OCI-LY7 (cell line): ENCODE measurements at places on chromosomes 11 and 22.

DNA sequence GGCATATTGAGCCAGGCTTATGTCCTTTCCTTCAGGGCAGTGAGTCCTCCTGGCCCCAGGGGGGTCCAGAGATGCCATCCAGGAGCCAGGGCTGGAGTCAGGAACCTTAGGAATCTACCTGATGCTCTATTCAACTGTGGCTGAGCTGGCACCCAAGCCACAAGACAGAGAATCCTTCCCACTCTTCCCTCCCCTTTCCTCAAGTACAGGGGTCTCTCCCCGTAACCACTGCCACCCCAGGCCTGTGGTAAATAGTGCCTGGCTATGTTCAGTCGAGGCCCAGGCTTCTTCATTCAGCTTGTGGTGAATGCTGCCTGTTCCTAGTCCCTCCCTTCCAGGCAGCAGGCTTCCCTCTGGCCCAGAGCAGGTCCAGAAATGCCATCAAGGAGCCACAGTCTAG lies 45.5 kb upstream of the THY1 start:
- no peak for DNase-seq

DNA sequence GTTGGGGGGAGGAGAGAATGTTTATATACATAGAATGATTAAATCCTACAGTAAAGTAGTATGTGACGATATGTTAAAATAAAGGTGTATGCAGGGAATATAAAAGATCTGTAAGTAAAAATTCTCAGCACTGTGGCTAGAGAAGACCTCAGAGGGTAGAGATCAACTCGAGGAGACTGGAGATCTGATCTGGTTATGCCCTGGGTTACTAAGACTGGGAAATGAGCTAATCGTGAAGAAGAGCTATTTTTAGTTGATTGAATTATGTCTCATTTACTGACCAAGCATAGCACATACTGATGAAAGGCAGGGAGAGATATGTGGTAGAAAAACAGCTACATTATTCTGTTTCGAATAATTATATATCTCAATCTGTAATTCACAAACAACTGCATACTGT lies 42.8 kb upstream of the ALKBH3 start:
- DNase-seq = no peak

DNA sequence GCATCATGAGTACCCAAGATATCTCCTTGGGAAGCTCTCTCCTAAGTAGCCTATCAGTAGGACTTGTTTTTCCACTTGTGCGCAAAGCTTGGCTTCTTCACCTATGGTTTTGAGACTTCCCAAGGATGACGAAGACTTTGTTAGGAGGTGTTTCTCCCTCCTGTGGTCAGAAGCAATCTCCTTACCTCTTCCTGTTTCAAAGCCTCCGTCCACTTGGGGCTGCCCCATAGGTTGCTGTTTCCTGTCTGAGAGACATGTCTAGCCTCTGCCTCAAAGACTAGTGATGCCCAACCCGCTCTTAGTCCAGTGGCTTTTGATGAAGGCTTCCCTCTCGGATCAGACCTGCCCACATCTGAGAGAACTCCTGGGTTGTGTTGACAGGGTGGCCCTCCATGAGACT lies 92.9 kb downstream of the TRAF6 start:
- DNase-seq = no peak

DNA sequence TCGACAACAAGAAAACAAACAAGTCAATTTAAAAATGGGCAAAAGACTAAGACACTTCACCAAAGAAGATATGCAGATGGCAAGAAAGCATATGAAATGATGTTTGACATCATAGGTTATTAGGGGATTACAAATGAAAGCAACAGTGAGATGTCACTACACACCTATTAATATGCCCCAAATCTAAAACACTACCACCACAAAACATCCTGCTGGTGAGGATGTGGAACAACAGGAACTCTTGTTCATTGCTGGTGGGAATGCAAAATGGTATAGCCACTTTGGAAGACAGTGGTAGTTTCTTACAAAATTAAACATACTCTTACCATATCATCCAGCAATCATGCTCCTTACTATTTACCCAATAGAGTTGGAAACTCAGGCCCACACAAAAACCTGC lies 29.0 kb downstream of the PRRG4 start:
- no peak for DNase-seq

- no peak for DNase-seq
Measured at GRCh38 chr22:40218723-40219294, 41.1 kb downstream of the TNRC6B start.

DNA sequence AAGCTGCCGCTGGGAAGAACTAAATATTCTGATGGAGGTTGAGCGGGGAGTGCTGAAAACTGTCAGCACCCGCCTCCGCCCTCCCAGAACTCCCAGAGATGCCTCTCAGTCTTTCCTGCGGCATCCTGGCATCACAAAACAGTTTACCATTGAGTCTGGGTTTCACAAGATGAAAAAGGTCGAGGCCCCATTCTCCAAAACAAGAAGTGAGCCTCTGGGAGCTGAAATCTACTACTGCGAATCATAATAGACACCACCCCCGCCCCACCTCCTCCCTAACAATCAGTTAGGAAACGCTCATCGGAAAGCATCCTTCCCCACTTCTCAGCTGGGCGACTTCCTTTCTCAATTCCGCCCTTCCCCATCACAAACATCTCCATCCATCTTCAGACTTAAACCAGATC lies 1.0 kb downstream of the SUN2 start:
- DNase-seq = peak; percentile 57

DNA sequence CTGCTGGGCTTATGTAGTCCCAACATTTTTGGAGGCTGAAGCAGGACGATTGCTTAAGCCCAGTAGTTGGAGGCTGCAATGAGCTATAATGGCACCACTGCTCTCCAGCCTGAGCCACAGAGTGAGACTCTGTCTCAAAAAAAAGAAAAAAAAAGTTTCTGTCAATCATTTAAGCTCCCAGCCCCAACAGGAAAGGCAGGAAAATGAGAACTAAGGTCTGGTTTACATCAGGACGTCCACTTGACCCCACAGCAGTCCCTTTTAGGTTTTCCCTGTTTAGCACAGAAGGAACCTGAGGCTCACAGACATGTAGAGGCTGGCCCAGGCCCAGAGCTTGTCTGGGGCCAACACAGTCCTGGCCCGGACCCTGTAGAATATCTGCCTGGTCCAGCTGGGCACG lies 9.2 kb upstream of the TTLL1 start:
- DNase-seq = no peak

GRCh38 chr22:19176175-19176643 lies 2.3 kb downstream of the SLC25A1 start:
- no peak for DNase-seq

DNA sequence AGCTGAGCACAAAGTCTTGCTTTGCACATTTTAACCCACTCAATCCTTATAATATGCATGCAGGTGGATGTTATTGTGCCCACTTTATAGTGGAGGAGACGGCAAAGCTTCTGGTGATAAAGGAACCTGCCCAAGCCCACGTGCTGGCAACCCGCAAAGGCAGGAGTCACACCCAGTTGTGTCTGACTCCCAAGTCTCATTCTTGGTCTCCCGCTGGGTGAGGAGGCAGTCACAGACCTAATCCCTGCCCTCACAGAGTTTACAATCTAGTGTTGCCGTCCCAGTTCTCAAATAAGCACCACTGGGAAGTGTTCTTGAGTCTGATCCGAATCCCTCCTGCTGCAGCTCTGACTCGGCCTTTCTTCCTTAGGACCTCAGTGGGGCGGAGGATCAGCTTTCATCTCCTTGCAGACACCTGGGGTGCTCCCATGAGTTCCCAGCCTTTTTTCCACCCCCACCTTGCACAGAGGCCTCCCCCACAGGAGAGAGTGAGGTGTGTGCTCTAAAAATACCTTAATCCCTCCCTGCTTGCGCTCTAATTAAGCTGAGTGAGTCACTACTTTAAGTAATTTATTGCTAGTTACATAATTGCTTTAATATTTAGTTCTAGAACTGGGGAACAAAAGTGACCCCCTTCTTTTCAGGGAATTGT lies 15.1 kb downstream of the PDE2A start:
- no peak for DNase-seq

DNA sequence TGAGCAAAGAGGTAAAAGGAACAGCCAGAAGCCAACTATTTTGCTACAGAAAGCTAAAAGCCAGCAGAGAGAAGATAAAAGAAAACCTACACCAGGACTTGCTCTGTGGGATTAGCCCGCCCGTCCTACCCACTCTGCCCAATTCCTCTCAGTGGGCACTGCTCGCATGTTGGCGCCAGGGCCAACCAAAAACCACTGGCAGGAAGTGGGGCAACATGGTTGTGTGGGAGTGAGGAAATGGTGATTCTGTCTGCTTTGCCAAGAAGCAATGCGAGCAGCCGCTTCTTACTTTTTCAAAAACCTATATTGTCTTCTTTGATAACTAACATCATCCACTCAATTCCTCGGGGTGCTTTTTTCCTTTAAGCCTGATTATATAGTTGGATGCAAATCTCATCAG lies 14.2 kb upstream of the APOA1 start:
- DNase-seq = no peak

DNA sequence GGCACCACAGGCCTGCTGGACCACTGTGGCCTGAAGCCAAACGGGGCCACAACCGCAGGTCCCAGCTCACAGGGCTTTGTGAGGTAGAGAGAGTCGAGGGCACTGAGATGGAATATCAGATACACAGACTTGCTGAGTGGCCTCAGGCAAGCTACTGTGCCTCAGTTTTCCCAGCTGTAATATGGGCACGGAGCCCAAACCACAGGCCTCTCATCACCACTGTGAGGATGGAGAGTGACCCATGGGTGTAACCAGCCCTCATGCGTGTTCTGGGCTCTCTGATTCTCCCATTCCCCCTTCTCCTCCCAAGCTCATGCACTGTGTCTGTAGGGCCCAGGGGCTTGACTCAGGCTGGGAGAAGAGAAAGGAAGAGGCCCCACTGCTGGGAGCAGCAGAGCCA lies 4.2 kb downstream of the UNC93B1 start:
- DNase-seq = no peak

GRCh38 chr11:120399307-120399706 lies 63.1 kb downstream of the ARHGEF12 start:
- no peak for DNase-seq

DNA sequence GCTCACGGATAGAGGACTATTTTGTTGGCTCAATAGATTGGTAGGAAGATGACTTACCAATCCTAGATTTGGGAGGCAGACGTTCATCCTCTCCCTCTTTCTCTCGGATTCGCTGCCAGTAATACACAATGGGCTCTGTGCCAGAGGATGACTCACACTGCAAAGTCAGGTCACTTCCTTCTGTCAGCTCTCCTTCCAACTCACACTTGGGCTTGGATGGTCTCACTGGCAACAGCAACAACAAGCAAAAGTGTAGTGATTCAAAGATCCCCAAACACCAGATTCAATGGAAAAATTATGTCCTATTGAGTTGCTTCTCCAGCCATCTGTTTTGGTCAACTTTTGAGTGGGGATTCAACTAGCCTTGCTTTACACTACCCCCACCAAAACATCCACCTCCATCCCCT lies 21.7 kb upstream of the HSPA8 start:
- no peak for DNase-seq

DNA sequence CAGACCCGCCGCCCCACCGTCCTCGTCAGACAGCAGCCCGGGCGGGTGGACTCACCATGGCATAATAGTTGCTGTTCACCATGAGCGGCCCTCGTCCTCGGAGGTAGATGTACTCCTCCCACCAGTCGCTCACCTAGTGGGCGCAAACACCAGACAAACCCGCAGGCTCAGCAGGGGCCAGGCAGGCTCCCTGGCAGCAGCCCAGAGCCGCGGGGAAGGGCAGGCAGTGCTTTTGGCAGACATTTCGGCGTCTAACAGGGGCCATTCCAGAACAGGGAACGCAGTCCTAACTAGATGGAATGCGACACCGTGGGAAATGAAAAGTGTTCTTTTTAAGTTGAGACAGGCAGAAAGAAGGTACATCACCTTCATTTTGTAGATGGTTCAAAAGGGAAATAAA lies 44.9 kb downstream of the CPT1A start:
- no peak for DNase-seq
